H4 (cell line): ENCODE measurements at places on chromosomes 12 and 14. TPM values are rescaled to one million over a fixed set of nuclear protein-coding genes. Genes with fewer than 3 reads are reported as not detected.

GRCh38 chr12:32292151-32292550 lies 107.2 kb upstream of the FGD4 start:
- no peak for DNase-seq

JPH4 gene
- not detected in 2 replicates for total RNA-seq

- no peak for DNase-seq
These were observed 19.8 kb upstream of the SERPINA4 start for GRCh38 chr14:94541234-94541975.

MIPOL1 gene
- 0.06 TPM in 1 of 2 replicates, not detected in the other for total RNA-seq

DNA sequence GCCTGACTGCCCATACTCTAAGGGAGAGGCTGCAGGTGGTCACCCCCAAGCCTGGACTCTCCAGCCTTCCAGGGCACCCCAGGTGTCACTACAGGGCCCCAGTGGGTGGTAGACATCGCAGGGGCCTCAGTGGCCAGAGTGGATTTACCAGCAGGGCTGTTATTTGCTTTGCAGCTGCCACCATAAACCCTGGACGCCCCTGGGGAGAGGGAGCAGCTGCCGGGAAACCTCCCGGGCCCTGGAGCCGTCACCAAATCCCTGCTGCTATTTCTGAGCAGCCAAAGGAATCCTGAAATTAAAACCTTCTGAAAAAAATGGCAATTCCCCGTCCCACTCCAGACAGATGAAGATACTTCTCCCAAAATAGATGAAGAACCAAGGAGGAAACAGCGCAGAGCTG lies 13.9 kb downstream of the TMEM119 start:
- DNase-seq = no peak

GRCh38 chr12:5966486-5967095 lies 21.5 kb upstream of the ANO2 start:
- no peak for DNase-seq

GRCh38 chr14:30757082-30757481 lies 117.3 kb upstream of the COCH start:
- no peak for DNase-seq

DUSP16 gene
- 9.7 and 13.7 TPM in 2 replicates for total RNA-seq

HOXC4 gene
- total RNA-seq = 0.37 and 1.9 TPM in 2 replicates

- DNase-seq = no peak
These were observed 153.5 kb upstream of the ATF7IP start for GRCh38 chr12:14211947-14212387.

- no peak for DNase-seq
These were observed 20.5 kb downstream of the PPHLN1 start for GRCh38 chr12:42346403-42347002.

ZNF839 gene
- 2.7 and 5.0 TPM in 2 replicates for total RNA-seq

DNA sequence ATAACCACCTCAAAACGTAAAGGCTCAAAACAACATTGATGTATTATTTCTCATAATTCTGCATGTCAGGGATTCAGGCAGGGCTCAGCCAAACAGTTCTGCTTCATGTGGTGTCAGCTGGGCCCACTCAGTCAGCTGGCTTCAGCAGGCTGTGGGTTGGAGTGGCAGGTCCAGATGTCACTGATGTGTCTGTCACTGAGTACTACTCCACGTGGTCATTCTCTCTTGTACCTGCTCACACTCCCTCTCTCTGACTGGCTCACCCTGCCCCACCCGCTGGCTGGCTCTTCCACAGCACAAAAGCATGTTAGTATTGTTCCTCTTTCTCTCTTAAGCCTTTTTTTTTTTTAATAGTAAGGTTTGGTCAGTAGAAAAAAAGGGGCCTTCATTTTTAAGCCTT lies 182.4 kb downstream of the DICER1 start:
- no peak for DNase-seq
